Left ventricle myocardium superior (tissue), 1 donor: ENCODE measurements at places on chromosomes 4 and X. TPM values are rescaled to one million over a fixed set of nuclear protein-coding genes. Genes with fewer than 3 reads are reported as not detected.

DNA sequence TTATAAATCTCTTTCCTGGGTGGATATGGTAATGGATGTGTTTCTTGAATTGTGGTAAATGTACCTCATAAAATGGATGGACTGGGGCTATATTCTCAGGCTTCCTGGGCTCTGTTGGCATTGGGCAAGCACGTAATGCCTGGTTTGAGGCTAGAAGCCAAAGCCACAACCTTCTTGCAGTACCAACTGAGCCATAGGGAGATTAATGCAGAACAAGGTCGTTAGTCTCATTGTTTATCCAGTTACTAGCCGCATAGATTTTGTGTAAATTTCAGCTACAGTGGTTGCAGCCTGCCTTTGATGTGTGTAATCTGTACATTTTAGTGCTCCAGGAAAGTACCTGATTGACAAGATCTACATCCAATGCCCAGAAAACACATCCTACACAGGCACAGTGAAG, 7.2 kb upstream of the LEF1 start:
- DNase-seq, result no peak

NXF2 gene
- not detected for total RNA-seq

PROM1 gene
- 3.2 TPM for total RNA-seq

DNA sequence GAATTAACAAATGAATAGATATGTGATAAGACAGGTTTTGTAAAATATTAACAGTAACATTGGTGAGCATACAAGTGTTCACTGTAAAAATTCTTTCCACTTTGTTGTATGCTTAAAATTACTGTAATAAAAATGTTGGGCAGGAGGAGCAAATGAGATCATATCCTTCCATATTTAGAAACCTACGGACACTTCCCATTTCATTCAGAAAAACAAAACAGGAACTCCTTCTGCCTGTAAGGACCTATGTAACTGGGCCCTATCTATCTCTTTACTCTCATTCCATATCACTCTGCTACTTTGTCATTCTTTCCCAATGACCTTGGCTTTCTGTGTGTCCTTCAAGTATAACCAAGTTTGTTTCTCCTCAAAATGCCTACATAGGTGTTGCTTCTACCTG, 53.7 kb upstream of the SLC39A8 start:
- DNase-seq, result no peak

WAS gene
- 2.6 TPM for total RNA-seq

CENPI gene
- total RNA-seq, result 0.27 TPM

BBS7 gene
- total RNA-seq, result 5.3 TPM
